ENCODE measurements at places on chromosomes 16 and 17.

GRCh38 chr16:1357906-1358566, 6.3 kb downstream of the GNPTG start:
- DNase-seq = no peak

GRCh38 chr17:50265212-50265611, 9.1 kb upstream of the TMEM92 start:
- DNase-seq = no peak

DNA sequence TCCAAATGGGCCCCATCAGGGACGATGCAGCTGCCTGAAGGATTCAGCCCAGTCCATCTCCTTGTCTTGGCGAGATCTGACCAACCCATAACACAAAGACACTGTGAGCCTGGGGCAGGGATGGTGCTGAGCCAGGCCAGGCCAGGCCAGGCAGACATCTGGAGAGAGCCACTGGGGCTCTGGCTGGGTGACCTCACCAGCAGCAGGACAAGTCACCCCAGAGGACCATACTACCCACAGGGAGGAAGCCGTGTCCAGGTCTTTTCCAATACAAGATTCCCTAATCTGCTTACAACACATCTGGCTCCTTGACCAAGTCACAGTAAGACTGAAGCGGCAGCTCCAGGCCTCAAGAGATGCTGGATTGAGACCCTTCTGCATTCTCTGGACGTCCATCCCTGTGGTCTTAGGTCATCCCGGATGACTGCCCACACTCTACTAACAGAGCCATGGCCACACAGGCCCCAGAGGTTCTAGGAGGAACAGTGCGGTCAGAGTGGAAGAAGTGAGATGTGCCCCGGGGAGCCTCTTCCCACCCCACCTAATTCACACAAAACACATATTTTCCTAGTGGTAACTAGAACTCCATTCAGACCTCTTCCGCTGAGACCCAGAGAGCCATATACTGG, 81.8 kb upstream of the RCVRN start:
- no peak for DNase-seq

GRCh38 chr17:22453181-22453580, 760.9 kb downstream of the KCNJ18 start:
- no peak for DNase-seq

GRCh38 chr17:73030995-73031394, 61.5 kb downstream of the SLC39A11 start:
- DNase-seq = no peak

DNA sequence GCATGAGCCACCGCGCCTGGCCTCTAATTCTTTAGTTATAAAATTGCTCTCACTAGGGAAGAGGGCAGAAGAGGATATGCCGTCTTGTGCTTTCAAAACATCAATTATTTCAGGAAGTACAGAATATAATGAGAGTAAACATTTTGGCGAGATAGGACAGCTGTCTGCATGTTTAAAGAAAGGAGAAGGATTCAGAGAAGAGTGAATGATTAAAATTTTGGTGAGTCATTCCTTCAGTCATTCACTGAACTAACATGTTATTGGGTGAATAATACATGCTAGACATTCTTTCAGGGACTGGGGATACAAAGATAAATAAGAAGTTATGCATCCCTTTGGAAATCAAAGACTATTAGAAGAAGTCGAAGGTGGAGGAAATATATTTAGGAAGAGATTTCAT, 590.3 kb upstream of the GOT2 start:
- DNase-seq = no peak

- no peak for DNase-seq
These were observed 10.3 kb downstream of the ATXN1L start for GRCh38 chr16:71855937-71856662.

DNA sequence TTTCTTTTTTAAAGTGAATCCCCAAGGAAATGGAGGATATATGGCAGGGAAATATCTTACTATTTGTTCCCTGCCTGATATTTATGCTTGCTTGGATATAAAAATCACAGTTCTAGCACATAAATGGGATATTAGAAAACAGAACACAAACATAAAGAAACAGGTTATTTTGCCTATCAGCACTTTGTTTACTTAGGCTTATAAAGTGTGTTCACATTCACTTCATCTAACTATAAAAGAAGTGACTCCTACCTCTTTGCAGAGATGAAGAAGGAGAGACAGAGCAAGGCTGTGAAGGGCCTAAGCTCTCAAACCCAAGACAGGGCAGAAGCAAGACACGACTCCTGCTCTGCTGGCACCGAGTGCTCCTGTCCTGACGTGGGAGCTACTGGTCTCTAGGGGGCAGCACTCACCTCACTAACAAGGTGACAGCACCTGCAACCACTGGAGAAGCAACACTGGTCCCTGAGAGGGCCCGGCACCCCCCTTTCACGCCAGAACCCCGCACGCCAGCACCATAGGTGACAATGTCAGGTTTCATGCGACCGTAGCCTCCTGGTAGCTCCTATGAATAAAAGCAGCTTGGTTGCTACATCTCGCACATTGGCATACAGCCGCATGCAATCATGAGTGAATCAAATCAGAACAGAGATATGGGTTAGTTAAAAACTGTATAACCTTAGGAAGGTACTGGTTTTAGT, 32.0 kb downstream of the MBTPS1 start:
- DNase-seq = no peak

DNA sequence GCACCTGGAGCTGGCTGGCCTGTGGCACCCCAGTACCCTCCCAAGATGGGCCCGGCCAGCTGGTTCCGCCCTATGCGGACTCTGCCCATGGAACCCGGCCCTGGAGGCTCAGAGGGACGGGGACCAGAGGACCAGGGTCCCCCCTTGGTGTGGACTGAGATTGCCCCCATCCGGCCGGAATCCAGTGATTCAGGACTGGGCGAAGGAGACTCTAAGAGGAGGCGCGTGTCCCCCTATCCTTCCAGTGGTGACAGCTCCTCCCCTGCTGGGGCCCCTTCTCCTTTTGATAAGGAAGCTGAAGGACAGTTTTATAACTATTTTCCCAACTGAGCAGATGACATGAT, 12.0 kb downstream of the TBX21 start:
- DNase-seq = no peak

Measured in cortex of kidney (tissue), 1 donor.